ENCODE measurements at places on chromosomes 6 and 20.

GRCh38 chr6:25124216-25124715, 154.9 kb upstream of the CARMIL1 start:
- DNase-seq = no peak

DNA sequence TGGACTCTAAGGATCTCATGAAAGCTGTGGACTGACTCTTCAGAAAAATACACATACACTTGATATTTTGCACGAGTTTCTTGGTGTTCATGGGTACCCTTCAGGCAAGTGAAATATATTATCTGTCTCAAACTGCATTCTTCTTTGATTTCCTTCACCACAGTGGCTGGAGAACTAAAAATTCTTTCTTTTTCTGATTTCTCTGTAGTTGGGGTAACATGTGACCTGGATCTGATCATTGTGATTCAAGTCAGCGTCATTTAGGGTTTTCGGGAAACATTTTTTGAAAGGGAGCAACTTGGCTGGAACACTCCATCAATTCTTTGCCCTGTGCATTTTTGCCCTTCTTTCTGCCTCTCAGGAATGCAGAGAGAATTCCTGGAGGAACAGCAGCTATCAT, 205.8 kb downstream of the OR2B2 start:
- DNase-seq = no peak

- no peak for DNase-seq
These were observed 83.1 kb downstream of the KCNQ5 start for GRCh38 chr6:72704979-72705378.

DNA sequence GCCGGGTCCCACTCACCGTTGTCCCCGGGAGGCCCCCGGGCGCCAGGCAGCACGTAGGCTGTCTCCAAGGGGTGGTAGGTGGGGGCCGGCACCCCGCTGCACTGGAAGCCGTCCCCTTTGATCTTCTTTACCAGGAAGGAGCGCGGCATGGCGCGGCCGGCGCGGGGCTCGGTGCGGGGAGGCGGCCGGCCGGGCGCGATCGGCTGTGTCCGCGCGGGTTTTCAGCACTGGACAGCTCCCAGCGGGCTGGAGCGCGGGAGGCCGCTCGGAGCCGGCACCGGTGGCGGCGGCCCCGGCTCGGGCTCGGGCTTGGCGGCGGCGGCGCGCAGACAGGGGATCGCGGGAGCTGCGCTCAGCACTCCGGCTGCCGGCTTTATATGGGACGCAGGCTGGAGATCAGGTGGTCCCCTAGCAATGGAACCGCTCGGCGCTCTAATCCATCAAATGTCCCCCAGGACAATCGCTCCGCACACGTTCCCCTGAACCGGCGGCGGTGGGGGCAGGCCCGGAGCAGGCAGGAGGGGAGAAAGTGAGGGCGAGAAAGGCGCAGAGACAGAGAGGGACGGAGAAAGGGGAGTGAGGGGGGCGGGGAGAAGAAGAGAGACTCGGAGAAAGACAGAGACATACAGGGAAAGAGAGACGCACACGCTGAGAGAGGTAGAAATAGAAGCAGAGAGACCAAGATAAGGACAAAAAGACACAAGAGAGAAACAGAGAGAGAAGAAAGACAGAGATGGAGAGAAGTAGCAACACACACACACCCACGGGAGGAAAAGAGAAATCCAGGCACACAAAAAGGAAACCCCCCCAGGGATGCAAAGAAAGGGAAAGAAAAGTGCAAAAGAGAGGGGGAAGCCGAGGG, at the start of gene SCRT2:
Gene SCRT2 (minus strand): TSS at position 350 of the 862 bp plus-strand sequence. CDS start 201 bp downstream, at position 149.
- peak; percentile 40 for DNase-seq

DNA sequence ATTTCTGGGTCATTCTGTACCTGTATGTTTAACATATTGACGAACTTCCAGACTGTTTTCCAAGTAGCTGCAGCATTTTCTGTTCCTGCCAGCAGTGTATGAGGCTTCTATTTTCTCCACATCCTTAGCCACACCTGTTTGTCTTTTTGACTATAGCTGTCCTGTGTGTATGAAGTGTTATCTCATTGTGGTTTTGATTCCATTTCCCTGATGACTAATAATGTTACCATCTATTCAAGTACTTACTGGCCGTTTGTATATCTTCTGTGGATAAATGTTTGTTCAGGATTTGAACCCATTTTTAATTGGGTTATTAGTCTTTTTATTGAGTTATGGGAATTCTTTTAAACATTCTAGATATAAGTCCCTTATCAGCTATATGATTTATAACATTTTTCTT, 95.2 kb downstream of the JAG1 start:
- no peak for DNase-seq

- no peak for DNase-seq
These were observed 19.4 kb upstream of the TUBB2A start for GRCh38 chr6:3176562-3177355.

- no peak for DNase-seq
These were observed 413.7 kb downstream of the QKI start for GRCh38 chr6:163828038-163828795.

GRCh38 chr6:130825772-130826441, 1.3 kb upstream of the SMLR1 start:
- DNase-seq = no peak

DNA sequence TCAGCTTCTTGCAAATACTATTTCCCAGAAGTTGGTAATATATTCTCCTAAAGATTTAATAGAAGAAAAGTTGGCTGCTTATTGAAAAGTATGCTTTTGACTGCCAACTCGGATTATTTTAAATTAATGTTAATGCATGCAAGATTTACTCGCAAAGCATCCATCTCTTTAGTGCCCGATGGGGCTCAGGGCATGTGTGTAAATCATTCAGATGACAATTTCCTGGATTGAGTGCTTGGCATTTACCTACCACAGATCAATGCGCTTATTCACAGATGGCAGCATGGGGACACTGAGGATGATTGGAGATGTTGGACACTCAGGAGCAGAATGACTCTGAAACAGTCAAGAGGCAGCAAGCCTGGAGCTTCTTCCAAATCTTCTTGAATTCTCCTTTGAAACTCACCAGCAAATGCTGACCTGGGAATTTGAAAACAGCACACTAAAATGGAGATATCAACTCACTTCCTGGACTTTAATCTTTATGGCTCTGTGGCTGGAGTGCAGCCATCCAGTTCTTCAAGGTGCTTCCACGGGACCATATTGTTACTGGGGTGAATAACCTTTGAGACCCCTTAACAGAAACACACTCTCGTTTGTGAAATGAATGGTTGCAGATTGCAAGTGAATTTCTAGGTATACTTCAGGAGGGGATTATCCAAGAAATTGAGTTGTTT, 34.1 kb upstream of the TIAM2 start:
- no peak for DNase-seq

DNA sequence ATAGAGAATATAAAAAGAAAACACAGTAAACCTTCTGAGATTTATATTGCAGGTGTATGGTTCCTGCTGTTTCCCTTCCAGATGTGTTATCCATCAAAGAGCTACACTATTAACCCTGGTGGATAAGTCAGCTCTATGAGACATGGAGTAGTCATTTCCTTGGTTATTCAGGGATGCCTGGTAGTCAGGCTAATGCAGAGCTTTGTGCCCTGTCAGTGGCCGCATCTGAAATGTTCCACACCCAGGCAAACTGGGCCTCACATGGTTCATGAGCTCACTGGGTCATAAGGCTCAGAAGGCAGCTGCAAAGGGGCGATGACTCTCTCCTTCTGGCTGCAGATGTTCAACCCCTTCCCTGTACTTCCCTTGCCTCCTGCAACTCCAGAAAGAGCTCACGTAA, 473.6 kb downstream of the EPHA7 start:
- no peak for DNase-seq

GRCh38 chr6:1103945-1104623, 207.8 kb upstream of the FOXQ1 start:
- DNase-seq = no peak
